ENCODE measurements at places on chromosomes 7 and 10.

GRCh38 chr10:80917636-80918035 is 379.9 kb downstream of the SH2D4B start:
- DNase-seq, result no peak

DNA sequence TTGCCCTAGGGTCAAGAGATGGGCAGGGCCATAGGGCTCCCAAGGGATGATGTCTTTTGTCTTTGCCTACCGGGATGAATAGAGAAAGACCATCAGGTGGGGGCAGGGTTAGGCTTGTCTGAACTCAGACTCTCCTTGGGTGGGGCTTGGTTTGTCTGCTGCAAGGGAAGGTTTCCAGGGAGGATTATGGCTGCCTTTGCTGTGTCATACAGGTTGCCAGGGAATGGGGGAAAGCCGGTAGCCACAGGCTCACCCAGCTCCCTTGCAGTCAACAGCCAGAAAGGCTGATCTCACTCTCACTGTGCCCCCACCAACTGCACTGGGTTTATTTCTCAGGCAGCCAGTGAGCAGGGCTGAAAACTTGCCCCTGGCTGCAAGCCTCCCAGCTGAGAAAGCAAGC is 253.2 kb downstream of the POLR1F start:
- DNase-seq, result peak; percentile 73

- no peak for DNase-seq
Measured at GRCh38 chr7:106797937-106798336, 67.1 kb upstream of the PIK3CG start.

DNA sequence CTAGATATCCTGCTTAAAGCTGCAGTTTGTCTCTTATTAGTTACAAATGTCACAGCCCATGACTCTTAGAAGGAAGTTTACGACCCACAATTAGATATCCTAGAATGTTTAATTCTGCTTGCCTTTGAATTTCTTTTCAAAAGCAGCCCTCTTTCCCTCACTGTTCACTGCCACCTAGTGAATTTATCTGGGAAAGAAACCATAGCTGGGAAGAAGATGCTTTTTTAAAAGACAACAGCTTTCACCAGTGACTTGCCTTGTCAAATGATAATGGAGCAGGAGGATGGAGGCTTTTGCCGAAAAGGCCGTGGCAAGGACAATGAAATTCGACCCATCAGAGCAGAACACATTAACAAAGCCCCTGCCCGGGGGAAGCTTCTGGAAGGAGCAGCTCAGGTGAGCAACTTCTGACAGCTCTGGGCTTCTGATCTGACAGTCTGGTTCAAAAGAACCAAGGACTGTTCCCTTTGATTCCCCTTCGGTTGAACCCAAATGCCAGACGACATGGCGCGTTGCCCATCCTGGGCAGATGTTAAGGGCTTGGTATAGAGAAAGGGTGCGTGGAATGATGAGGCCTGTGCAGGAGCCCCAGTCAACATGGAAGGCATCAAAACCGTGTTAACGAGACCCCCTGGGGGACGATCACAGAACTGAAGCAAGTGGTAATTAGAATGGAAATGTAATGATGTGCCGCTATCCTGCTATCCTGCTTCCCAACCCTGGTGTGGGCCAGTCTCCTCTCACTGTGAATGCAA is 236.8 kb downstream of the FRMD4A start:
- no peak for DNase-seq

GRCh38 chr10:51630640-51631005 is 68.8 kb downstream of the CSTF2T start:
- DNase-seq, result no peak

DNA sequence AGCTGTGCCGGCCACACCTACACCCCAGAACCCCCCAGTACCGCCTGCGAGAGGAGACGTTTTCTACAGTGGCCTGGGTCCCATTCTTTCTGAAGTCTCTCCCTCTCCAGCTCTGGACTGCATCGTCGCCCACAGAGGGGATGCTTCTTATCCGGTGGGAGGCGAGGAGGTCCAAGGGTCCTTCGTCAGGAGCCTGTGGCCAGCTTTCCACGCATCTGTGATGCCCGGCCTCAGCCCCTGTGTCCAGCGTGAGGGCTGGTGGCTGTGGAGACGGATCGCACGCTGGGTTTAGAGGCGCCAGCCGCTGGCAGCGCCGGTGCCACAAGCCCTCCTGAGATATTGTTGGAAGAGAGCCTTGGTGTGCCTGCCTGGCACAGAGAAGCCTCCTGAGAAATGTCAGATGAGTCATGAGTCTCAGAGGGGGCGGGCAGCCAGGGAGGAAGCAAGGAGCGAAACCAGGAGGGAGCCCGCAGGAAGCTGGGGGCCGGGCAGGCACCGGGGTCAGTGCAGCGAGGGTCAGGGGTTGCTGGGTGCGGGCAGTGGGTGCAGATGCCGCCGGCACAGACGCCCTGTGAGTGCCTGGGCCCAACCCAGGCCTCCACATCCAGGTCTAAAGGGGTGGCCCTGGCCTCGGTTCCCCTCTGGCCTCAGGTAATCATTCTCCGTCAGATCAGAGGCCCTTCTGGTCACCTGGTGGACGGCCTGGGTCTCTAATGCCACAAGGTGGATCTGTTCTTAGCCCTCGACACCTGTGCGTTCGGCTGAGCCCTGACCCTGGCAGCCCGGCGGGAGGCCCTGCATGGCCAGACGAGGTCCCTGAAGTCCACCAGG is 86.0 kb upstream of the DIP2C start:
- DNase-seq, result no peak

GRCh38 chr7:142323706-142324105 is 65.8 kb upstream of the PRSS58 start:
- DNase-seq, result peak; percentile 43

DNA sequence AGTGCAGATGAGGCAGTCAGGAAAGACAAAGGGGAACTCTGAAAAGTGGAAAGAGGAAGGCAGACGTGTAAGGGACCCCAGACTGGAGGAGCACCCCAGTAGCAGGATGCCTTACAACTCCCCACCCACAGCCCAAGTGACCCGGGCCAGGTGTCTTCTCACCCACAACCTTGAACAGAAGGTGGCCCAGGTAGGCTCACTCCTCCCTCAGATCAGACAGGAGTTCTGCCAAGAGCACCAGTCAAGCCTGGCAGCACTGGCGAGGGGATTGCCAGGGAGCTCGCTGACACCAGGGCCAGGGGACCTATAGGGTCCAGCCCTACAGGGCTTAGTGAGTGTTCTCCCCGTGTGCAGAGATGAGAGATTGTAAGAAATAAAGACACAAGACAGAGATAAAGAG is 27.1 kb upstream of the LMBR1 start:
- no peak for DNase-seq

GRCh38 chr7:82122275-82122674 is 321.3 kb downstream of the CACNA2D1 start:
- no peak for DNase-seq

- DNase-seq, result no peak
Measured at GRCh38 chr7:151137791-151138152, 29.7 kb downstream of the GBX1 start.

DNA sequence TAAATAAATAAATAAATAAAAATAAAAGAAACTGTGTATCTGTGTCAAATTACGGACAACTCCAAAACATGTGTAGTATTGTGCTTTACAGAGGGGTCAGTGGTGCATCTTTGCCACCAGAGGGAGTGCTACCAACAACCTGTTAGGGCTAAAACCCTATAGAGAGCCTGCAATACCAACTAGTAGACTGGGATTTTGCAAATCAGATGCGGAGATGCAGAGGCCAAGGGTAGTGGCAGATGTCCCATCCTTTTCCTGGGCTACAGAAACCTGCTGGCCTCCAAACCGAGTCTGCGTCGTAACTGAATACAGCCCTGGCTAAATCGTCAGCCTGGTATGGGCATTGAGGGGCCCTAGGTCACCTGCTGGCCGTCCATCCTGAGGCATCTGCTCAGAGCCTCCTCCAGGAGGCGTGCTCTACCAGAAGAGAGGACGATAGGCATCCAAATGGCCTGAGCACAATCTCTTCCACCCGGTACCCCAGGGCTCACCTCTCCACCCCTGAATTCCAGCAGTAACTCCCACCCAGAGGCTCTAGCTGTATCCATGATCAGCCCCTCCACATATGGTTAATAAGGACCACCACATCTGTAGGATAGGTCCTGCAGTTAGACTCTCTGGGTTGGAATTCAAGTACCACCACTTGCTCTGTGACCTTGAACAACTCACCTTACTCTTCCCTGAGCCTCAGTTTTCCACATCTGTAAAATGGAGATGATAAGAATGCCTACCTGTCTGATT is 6.2 kb upstream of the RRP12 start:
- DNase-seq, result no peak

DNA sequence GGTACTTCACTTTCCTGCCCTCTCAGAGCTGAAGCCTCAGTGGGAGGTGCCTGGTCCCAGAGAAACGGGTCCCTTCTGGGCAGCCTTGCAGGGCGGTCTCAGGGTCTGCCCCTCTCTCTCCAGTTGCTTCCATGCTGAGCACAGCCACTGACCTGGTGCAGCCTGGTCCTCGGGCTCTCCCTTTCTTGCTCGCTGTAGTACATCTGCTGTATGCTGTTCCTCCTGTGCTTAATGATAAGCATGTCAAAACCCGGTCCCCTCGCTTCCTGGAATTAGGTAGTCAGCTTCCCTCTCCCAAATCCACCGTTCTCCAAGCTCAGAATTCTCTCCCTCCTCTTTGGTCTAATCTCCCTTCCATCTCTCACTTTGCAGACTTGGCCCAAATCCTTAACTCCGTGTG is 11.0 kb upstream of the HPS1 start:
- DNase-seq, result no peak

GRCh38 chr10:95414016-95414830 is 123.4 kb upstream of the PDLIM1 start:
- DNase-seq, result no peak

GRCh38 chr10:3689871-3690510 is 95.0 kb downstream of the KLF6 start:
- DNase-seq, result no peak

- DNase-seq, result no peak
Measured at GRCh38 chr7:19972876-19973275, 199.5 kb upstream of the TMEM196 start.

Measured in NCI-H187 (cell line).